ENCODE measurements at places on chromosomes 3 and 15. TPM values are rescaled to one million over a fixed set of nuclear protein-coding genes. Genes with fewer than 3 reads are reported as not detected.

GRCh38 chr3:26438325-26438940, 184.1 kb upstream of the LRRC3B start:
- H3K4me3 ChIP-seq: no peak overlapping the region
- no peaks in the 10 kb centered on the region for H3K4me1 ChIP-seq
- H3K36me3 ChIP-seq: no peaks in the 10 kb centered on the region
- no peaks in the 10 kb centered on the region for H3K27me3 ChIP-seq

GRCh38 chr3:138862531-138862923, 27.8 kb upstream of the PIK3CB start:
- no peak overlapping the region for H3K4me3 ChIP-seq
- no peak for DNase-seq
- no peaks in the 10 kb centered on the region for H3K4me1 ChIP-seq
- no peaks in the 10 kb centered on the region for H3K27me3 ChIP-seq
- H3K36me3 ChIP-seq: no peaks in the 10 kb centered on the region
- H3K27ac ChIP-seq: peak overlapping the region; percentile 67

- H3K27ac ChIP-seq: no peak overlapping the region
- no peak overlapping the region for H3K4me3 ChIP-seq
- no peak for DNase-seq
- no peaks in the 10 kb centered on the region for H3K27me3 ChIP-seq
Observed at GRCh38 chr3:149258298-149258697, 36.7 kb upstream of the CP start.

DNA sequence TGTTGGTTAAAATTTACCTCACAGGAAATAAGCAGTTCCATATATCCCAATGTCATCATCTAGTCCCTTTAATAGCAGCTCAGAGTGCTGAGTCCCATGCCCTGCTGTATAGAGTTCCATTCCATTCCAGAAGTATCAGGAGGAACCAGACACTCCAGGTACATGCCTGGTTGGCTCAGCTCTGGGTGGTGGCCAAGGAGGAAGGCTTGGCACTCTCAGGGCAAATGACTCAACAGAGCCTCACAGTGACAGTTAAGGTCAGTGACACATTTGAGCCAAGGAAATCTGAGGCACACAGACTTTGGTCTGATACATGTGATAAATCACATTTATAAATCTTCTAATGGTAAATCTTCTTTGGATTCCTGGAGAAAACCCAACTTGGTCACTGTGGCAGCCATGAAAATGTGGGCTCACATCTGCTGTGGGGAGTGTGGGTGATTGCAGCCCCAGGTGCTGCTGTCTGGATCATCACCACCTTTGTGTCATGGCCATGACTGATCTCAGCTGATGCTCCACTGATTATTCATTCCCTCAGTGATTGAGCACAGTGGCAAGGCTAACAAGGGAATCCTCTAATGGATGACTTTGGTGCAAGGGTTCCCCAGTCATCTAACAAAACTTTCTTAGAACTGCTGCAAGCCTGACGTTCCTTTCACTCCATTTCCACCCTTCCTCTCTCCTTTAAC, 9.3 kb downstream of the HHLA2 start:
- no peaks in the 10 kb centered on the region for H3K27me3 ChIP-seq
- no peak overlapping the region for H3K4me3 ChIP-seq
- no peak overlapping the region for H3K27ac ChIP-seq
- no peaks in the 10 kb centered on the region for H3K36me3 ChIP-seq
- no peaks in the 10 kb centered on the region for H3K4me1 ChIP-seq
- no peak for DNase-seq

The CAMK1 gene
- 27.4 TPM for total RNA-seq

The TMIE gene
- 0.16 TPM for total RNA-seq

The GOLGA6B gene
- not detected for total RNA-seq

Measured in CD8-positive, alpha-beta memory T cell (primary cell).